ENCODE measurements at places on chromosomes 16 and 17.

GRCh38 chr16:15834502-15834901 is 22.3 kb downstream of the MYH11 start:
- no peak for DNase-seq

- DNase-seq = no peak
Observed at GRCh38 chr16:89000207-89000959, 23.4 kb upstream of the CBFA2T3 start.

GRCh38 chr16:68408428-68408827 is 39.9 kb downstream of the SMPD3 start:
- DNase-seq = no peak

DNA sequence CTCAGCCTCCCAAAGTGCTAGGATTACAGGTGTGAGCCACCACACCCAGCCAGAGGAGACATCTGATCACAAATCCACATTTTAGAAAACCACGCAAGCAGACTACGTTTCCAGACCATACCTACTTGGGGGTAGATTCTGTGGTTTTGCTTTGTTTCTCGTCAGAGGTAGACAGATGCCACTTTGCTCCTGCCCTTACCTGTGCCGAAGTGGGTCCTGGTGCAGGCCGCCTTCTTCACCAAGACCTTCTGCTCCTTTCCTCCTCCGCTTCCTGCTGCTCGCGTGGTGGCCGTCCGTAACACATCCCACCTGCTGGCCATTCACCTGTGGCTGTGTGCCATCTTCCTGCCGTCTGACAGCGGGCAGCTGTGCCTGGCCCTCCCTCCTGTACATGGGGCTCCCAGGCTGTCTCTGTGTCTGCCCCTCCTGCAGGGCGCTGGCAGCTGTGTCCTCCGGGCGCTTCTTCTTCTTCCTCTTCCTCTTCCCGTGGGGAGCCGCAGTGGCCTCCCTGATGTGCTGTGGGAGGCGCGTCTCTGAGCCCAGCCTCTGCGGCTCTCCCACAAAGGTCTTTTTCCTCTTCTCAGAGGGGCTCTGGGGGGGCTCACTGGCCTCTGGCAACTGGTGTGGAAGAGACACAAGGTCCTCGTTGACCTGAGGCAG is 21.2 kb upstream of the CYTH1 start:
- DNase-seq = no peak

DNA sequence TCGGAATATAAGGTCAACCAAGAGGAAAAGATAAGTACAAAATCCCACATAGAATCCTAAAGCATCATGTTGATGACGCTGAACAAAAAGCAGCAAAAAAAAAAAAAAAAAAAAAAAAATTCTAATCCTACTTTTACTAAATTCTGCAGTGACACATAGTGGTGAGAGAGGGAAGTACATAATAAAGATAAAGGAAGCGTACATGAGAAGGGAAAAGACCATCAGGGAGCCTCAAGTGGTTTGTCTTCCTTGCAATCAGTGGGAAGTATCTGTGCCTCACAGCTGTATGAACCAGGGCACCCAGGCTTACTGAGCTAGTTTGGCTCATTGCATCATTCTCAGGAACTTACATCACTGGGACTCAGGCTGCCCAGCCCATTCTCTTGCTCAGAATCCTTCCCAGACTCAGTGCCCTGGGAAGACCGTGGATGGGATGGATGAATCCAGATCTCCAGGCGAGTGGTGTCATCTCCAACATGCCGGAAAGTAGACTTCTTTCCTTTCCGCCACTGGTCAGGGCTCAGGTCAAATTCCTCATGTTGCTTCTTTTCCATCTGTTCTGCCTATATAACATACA is 21.2 kb downstream of the SMG6 start:
- peak; percentile 4 for DNase-seq

DNA sequence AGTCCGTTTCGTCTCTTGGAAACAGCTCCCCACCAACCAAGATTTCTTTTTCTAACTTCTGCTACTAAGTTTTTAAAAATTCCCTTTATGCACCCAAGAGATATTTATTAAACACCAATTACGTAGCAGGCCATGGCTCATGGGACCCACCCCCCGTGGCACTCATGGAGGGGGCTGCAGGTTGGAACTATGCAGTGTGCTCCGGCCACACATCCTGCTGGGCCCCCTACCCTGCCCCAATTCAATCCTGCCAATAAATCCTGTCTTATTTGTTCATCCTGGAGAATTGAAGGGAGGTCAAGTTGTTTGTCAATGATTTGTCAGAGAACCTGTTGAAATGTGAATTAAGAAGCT is 48.2 kb downstream of the IL21R start:
- no peak for DNase-seq

DNA sequence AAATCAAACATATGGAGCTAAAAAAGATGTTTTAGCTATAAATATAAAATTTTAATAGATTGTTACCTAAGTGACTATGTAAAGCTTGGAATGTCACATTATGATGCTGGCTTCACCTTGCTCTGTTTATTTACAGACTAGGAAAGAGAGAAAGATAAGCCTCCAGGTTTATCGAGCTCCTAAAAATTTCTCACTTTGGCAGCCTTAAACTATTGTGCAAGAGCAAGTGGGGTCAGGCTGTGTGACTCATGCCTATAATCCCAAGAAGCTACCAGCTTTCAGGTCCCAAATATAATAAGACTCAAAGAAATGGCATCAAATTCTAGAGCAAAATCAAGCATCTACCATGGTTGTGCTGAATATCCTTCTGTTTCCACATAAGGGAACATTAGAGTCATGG is 34.3 kb upstream of the PRSS54 start:
- DNase-seq = no peak

All from C1 segment of cervical spinal cord (tissue), 14 donors.